ENCODE measurements at places on chromosomes 6 and 20.

DNA sequence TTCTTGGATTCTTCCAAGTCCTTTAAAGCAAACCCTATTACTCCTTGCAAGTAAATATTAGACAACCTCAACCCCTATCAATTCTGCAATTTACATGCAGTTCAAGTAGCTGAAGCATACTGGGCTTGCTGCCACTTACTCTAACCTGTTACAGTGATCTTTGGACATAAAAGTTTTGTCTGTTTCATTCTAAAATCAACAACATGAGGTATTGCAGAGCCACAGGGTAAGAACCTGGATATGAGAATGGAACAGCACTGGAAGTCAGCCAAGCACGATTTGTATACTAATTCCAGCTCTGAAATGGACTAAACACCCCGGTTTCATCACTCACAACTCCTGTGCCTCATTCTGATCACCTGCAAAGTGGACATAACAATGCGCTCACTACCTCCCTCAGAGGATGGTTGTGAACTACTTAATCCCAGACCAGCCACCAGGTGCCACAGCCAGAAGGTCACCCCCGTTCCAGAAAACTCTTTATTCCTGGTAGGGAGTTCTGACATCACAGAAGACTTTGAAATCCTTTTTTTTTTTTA lies 270.0 kb downstream of the ADGB start:
- DNase-seq: no peak

DNA sequence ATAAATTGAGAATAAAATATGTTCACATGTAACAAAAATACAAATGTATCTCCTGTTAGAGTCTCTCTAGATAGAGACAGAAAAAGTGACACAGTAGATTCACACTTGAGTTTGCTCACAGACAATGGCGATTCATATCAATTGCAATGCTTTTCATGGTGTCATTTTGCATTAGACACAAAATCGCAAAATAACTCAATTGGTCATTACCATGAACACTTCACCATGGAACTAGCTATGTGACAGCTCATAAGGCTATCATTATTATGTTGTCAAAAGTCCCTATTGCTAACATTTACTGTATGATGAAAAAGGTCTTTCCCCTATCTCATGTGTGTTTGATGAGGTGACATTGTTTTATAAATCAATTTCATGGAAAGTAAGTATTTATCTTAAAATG lies 249.5 kb upstream of the AGPAT4 start:
- no peak for DNase-seq

GRCh38 chr20:51752343-51752951 lies 15.7 kb downstream of the ATP9A start:
- DNase-seq: no peak

- DNase-seq: no peak
Observed at GRCh38 chr6:91506509-91506908, 919.6 kb upstream of the MAP3K7 start.

GRCh38 chr6:76453270-76453669 lies 380.8 kb upstream of the IMPG1 start:
- DNase-seq: no peak
